ENCODE measurements at places on chromosomes 3 and 15.
A peak's percentile ranks its signal among the peaks of the same experiment; 100 is the strongest.

GRCh38 chr3:190041333-190042041 is 79.2 kb downstream of the P3H2 start:
- no peak for DNase-seq

DNA sequence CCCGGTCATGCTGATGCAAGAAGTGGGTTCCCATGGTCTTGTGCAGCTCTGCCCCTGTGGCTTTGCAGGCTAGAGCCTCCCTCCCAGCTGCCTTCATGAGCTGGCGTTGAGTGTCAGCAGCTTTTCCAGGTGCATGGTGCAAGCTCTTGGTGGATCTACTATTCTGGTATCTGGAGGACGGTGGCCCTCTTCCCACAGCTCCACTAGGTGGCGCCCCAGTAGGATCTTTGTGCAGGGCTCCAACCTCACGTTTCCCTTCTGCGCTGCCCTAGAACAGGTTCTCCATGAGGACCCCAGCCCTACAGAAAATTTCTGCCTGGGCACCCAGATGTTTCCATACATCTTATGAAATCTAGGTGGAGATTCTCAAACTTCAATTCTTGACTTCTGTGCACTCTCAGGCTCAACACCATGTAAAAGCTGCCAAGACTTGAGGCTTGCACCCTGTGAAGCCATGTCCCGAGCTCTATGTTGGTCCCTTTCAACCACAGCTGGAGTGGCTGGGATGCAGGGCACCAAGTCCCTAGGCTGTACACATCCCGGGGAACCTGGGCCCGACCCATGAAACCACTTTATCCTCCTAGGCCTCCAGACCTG is 238.4 kb upstream of the MDFIC2 start:
- peak; percentile 18 for DNase-seq

GRCh38 chr3:100865442-100865841 is 127.8 kb downstream of the ABI3BP start:
- DNase-seq: no peak

GRCh38 chr3:48682786-48683185 is 2.9 kb downstream of the NCKIPSD start:
- no peak for DNase-seq

GRCh38 chr15:48962662-48963523 is 826 bp downstream of the SHC4 start:
- no peak for DNase-seq

- DNase-seq: no peak
Measured at GRCh38 chr3:46098319-46098761, 71.1 kb upstream of the XCR1 start.

Measured in stimulated activated CD8-positive, alpha-beta memory T cell treated with anti-CD3 and anti-CD28 coated beads, Interleukin-4, amount 100 ng/mL, for 1 hour (primary cell).